ENCODE measurements at places on chromosomes 2 and 18.

DNA sequence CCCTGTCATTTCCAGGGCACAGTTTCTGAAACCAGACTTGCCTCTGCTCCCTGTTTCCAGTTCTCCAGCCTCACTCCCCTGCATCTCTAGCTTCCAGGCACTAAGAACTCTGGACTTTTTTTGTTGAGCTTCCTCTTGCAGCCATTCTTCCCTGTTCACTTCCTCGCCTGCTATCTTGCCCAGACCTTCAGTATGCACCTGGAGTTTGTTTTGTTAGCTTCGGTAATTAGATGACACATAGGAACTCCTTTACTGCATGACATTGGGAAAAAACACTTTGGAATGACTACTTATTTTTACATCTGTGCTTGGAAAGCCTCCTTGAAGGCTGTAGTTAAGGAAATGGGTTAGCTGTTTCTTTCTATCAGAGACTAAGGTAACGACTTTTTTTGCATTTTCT is 35.2 kb downstream of the OTOF start:
- DNase-seq = no peak

DNA sequence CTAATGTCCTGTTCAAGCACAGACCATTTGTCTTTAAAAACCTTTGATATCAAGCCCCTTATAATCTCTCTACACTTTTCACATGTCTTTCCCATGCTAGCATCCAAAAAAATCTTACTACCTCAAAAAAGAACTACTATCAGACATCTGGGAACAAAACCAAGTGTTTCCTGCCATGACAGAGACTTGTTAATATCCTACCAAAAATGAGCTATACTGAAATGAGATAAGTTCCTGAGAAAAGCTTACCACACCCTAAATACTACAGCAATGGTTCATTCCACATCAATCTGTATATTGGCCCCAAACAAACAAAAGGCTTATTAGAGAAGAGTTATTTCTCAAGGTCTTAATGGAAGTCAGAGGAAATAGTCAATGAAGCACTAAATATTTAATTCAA is 230.1 kb downstream of the DYM start:
- DNase-seq = no peak

GRCh38 chr2:107719141-107719540 is 107.6 kb upstream of the RGPD4 start:
- no peak for DNase-seq

DNA sequence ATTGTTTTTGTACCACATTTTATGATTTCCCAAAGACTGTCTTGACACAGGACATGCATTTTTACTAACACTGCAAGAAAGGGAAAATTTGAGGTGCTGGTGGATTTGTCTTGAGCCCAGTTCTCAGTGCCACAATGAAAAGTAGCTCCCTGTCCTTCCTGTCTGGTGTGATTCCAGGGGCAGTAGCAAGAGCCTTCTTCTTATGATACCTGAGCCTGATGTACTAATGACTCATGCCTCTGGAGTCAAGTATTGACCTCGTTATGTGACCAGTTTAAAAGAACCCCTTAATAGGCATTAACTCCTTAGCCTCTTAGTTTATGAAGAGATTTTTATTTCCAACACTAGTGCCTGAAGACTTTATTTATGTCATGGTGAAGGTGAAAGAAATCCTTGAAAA is 728.6 kb downstream of the SLC4A3 start:
- DNase-seq = no peak

DNA sequence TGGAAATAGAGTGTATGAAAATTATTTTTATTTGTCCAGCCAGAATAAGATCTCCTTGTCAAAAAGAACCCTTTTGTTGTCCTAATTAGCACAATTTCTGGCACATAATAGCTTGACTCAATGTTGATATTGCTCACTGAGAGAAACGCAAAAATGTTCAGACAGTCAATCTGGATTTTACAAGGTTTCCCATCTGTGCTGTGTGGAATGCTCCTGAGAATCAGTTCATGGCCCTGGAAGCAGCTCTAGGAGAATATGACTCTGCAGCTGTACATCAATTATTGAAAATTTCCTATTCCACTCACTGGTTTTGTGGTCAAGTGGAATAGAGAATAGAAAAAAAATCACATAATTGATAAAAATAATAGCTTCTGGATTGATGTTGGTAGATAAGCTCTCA is 1582.9 kb upstream of the NXPH2 start:
- DNase-seq = no peak

- no peak for DNase-seq
These were observed 711.9 kb upstream of the ID2 start for GRCh38 chr2:7969756-7970515.

- no peak for DNase-seq
These were observed 381.9 kb upstream of the MC4R start for GRCh38 chr18:60754413-60755009.

- DNase-seq = no peak
These were observed 8.9 kb upstream of the SLC25A12 start for GRCh38 chr2:171902840-171903420.

- no peak for DNase-seq
These were observed 43.3 kb downstream of the SNED1 start for GRCh38 chr2:241041589-241042158.

- DNase-seq = no peak
These were observed 60.1 kb downstream of the PTPN2 start for GRCh38 chr18:12823892-12824291.

DNA sequence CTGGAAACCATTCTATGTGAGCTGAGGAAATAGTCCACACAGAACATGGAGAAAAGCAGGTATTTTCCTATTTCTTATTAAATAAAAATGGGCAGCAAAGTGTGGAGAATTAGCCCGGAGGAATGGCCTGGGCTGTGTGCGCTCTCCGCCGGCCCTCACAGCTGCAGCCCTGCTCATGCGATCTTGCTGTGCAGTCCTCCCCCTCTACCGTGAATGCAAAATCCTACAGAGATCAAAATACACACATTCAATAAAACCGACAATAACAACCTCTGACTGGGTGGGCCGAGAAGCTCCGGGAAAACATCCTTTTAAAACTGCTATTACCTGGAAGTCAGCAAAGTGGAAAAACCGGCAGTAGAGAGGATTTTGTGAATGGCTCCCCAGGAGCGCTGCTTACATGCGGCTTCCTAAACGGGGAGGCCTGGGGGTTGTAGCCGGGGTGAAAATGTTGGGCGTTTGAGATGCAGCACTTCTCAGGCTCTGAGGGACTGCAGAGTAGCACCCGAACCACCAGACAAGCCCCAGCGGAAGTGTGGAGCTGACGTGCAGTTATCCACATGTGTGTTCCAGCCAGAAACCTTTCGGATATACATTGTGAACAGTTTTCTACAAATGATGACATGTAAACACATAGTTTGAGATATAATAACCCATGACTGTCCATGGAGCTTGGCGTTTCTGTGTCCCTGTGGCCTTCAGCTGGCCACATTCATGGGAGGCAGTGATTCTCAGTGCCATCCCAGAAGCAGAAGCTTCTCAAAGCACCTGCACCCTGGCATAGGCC is 94.2 kb upstream of the ALKAL2 start:
- DNase-seq = no peak

- DNase-seq = no peak
These were observed 349.8 kb downstream of the RBM43 start for GRCh38 chr2:150911766-150912280.

GRCh38 chr2:201931951-201932350 is 101.7 kb upstream of the FZD7 start:
- DNase-seq = no peak

- no peak for DNase-seq
These were observed 207.0 kb downstream of the TWIST2 start for GRCh38 chr2:239054921-239055320.

DNA sequence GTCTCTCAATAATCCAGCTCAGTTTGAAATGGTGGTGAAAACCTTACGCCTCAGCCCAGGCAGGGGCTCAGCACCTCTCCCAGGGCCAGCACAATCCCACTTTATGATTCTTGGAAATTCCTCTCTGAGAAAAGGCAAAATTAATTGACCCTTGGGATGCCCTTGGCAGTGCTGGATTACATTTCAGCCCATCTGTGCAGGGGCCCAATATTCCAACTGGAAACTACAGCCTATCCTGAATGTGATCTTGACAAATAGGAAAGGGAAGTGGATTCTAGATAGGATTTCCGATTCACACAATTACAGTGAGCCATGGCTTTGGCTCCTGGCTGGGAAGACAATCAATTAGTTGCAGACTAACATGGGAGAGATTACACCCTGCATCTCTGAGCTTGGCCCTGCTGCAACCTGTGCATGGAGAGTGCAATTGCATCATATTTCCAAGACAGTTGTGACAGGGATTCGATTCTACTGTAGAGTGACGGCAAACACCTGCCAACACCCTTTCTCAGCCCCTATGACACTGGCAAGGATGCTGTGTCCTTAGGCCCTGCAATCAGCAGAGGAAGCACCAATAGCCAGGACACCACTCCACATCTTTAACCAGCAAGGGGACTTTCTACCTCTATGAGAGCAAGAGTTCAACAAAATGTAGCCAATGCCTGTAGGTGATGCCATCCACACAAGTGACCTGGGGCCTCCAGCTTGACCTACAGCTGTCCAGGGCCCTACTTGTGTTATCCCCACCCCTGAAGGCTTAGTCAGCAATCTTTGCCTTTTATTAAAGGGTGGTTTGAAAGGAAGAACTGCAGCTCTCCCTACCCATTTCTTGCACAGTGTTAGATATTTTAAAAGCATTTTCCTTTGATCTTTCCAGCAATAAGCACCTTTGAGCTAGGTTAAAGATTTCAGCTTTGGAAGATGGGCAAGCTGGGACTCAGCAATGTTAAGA is 187.2 kb upstream of the HS6ST1 start:
- DNase-seq = no peak

DNA sequence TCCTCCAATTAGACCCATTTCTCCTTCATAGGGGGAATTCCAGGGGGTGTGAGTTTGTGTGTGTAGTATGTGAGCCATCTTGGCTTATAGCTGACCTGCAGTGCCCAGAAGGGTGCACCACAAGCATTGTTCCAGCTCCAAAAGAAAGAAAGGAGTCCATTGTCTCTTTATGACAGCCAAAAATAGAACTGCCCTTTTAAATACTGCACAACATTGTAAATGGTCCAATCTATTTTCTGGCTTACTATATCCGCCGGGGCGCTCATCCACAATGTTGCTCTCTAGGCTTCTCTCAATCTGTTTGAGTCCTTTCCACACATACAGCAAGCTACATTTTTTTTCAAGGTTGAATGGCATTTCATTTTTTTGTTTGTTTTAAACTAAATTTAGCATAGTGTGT is 517.5 kb downstream of the STK39 start:
- DNase-seq = no peak

DNA sequence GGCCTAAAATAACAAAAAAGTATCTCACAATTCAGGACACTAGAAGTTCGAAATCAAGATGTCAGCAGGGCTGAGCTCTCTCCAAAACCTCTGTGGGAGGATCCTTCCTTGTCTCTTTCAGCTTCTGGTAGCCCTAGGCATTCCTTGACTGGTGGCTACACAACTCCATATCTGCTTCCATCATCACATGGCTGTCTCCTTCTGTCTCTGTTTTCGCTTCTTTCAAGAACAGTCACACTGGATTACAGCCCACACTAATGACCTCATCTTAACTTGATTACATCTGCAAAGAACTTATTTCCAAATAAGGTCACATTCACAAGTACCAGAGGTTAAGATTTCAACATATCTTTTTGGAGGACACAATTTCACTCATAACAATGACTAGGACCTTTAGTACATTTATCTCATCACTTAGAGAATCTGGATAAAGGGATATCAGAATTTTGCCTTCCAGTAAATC is 275.2 kb downstream of the IRS1 start:
- no peak for DNase-seq

- DNase-seq = no peak
These were observed 238.2 kb upstream of the MYT1L start for GRCh38 chr2:2569306-2569705.
